ENCODE measurements at places on chromosomes 1 and 21.

DNA sequence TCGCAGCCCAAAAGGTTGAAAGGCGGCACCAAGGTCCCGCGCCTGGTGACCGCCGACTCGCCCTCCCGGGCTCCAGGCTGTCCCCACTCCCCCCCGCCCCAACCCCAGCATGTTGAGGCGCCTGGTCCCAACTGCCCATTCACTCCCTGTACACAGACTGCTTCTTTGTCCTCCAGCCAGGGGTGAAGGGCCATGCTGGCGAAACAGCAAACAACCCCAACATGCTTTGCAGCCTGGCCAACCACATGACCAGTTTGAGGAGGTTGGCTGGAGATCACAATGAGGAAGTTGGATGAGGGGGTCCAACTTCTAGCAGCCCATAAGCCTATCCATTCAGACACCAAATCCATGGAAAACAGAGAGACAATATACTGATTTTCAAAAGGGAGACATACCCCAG, 13.5 kb downstream of the PDE9A start:
- DNase-seq: no peak

DNA sequence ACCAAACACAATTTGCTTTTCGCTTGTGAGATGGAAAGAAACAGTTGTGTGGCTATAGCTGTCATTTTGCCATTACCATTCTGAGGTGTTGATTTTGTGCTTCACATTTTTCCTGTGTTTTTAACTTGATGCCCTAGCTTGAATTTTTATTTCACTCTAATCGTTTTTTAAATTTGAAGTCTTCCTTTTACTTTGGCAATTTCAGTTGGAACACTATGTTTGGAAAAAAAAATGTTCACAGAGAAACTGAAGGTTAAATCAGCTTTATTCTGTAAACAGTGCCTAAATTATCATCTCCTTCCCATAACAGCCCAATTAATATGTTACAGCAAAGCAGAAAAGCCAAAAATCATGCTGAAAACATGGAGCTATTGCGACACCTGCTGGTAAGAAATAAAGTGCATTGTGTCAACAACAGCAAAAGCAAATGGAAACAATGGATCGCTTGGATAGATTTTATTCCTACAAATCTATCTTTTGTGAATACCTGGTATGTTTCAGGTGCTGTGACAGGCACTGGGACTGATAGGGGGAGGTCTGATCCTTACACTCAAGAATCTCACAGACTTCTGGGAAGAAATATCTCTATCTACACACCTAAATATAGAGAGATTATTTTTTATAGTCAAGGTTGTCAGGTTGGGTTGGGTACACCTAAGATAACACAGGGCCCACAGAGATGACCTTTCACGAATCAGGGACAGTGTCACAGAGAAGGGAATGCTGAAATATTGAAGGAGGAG, 16.2 kb upstream of the ERICH3 start:
- DNase-seq: peak; percentile 43

GRCh38 chr1:205062319-205062718, 19.3 kb downstream of the CNTN2 start:
- DNase-seq: no peak

- no peak for DNase-seq
Observed at GRCh38 chr1:62337706-62338631, 18.7 kb upstream of the KANK4 start.

GRCh38 chr1:185570962-185571361, 163.2 kb upstream of the HMCN1 start:
- DNase-seq: no peak

GRCh38 chr1:24935615-24936484, 5.8 kb upstream of the RUNX3 start:
- DNase-seq: no peak

GRCh38 chr21:35770101-35770945, 290.0 kb downstream of the SETD4 start:
- DNase-seq: no peak

- DNase-seq: peak; percentile 9
Observed at GRCh38 chr1:27726173-27727044, 648 bp downstream of the FAM76A start.

- no peak for DNase-seq
Observed at GRCh38 chr1:153348511-153349362, at the start of gene PGLYRP4. PGLYRP4 (minus strand) TSS chr1:153348841; CDS start chr1:153347932, 909 bp downstream.

- DNase-seq: no peak
Observed at GRCh38 chr1:56097713-56098112, 481.6 kb downstream of the PLPP3 start.

- peak; percentile 49 for DNase-seq
Observed at GRCh38 chr1:67683316-67683715, 1.7 kb upstream of the GADD45A start.

- no peak for DNase-seq
Observed at GRCh38 chr1:33280091-33280661, 23.9 kb downstream of the ZNF362 start.

GRCh38 chr1:160538985-160539651, 16.1 kb upstream of the SLAMF6 start:
- DNase-seq: no peak

GRCh38 chr1:218303176-218303879, 18.2 kb downstream of the RRP15 start:
- no peak for DNase-seq
